ENCODE measurements at places on chromosomes 1 and 21. TPM values are rescaled to one million over a fixed set of nuclear protein-coding genes. Genes with fewer than 3 reads are reported as not detected.

GRCh38 chr1:53462769-53463501 is 3.7 kb downstream of the DMRTB1 start:
- DNase-seq = no peak

GRCh38 chr1:92480200-92480812 is 6.4 kb downstream of the GFI1 start:
- no peak for DNase-seq

Gene SDC3
- polyA plus RNA-seq = 13.1 TPM

GRCh38 chr1:31706384-31707058 is 2.7 kb upstream of the COL16A1 start:
- no peak for DNase-seq

Gene PCSK9
- under 0.01 TPM for polyA plus RNA-seq

DNA sequence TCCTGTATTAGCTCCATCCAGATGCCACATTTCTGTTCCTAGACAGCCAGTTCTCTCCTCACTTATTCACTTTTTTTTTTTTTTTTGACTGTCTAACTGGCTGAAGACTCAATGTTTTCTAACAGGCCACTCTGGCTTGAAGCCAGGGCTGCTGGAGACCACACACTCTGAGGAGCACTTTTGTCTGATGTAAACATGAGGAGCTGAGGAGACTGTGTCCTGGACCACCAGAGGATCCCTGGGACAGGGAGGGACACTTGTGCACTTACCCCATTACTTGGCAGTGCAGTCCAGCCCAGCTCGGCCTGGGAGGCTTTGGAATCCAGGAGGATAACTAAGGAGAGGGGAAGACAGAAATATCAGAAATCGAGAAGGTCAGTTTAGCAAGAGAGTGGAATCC is 2.4 kb downstream of the EPHA10 start:
- no peak for DNase-seq

DNA sequence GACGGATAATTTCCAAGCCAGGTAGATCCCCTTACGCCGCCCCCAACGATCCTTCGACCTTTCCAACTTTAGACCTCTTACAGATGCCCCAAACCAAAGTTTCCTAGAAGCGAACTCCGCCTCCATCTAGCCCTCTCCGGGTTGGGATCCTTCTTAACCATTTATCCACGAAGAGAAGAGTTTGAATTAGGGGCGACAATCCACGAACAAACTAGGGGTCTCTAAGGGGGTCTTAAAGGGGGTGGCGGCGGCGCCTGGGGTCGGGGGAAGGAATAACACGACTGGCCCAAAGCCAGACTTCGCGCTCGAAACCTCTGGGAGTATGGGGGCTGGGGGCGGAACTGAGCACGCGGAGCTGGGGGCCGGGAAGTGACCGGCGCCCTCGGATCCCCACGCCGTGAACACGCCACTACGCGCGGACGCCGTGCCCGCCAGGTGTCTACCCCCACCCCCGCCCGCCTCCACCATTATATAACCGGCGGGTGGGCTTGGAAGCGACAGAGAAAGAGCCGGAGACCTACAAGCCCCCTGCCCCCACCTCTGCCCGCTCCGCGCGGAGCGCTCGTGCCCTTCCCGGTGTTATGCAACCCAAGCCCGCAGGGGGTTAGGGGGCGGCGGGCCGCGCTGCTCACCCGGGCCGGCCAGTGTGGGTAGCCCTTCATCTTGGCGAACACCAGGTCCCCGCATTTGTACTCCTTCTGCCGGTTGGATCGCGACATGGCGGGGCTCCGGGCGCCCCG is 594 bp downstream of the HDGF start:
- peak; percentile 69 for DNase-seq

Gene DISP1
- polyA plus RNA-seq = 3.8 TPM

DNA sequence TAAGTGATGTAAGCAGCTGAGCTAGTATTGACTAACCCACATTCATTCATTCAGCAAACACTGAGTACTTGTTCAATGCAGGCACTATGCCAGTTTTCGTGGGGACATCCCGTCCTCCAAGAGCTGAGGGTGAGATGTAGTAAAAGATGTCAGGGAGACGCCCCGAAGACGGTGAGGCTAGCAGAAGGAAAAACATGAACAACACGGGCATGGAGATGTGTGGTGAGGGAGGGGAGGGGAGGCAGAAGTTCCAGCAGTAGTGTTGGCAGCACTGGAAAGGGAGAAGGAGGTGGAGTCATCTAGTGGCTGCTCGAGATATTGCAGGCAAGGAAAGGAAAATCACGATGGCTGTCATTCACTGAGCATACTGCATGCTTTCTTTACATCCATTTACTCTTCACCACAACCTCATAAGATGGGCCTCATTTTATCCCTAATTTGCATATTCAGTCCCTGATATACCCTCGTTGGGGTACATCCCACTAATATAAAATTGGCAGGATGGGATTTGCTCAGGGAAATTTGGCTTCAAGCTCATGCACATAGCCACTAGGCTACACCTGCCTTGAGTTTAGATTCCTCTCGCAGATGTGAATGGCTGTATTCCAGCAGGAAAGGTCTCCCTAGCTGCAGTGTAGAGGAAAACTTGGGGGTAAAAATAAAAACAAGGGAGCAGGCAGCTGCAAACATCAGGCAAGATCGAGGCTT is 14.5 kb downstream of the PDZK1IP1 start:
- DNase-seq = no peak

GRCh38 chr1:10687251-10687651 is 109.2 kb downstream of the CASZ1 start:
- no peak for DNase-seq

- no peak for DNase-seq
Observed at GRCh38 chr1:241447031-241447644, 72.4 kb downstream of the FH start.

DNA sequence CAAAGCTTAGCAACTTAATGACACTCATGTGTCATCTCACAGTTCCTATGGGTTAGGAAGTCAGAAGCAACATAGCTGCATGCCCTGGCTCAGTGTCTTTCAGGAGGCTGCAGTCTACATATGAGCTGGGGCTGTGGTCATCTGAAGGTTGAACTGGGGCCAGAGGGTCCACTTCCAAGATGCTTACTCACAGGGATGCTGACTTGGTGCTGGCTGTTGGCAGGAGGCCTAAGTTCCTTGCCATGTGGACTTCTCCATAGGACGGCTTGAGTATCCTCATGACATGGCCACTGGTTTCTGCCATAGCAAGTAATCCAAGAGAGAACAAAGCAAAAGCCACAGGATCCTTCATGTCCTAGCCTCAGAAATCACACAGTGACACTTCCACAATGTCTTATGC is 12.1 kb upstream of the FAM43B start:
- no peak for DNase-seq

GRCh38 chr1:91774520-91775203 is 111.3 kb downstream of the TGFBR3 start:
- DNase-seq = no peak

Gene ARHGAP30
- polyA plus RNA-seq = 1.4 TPM

DNA sequence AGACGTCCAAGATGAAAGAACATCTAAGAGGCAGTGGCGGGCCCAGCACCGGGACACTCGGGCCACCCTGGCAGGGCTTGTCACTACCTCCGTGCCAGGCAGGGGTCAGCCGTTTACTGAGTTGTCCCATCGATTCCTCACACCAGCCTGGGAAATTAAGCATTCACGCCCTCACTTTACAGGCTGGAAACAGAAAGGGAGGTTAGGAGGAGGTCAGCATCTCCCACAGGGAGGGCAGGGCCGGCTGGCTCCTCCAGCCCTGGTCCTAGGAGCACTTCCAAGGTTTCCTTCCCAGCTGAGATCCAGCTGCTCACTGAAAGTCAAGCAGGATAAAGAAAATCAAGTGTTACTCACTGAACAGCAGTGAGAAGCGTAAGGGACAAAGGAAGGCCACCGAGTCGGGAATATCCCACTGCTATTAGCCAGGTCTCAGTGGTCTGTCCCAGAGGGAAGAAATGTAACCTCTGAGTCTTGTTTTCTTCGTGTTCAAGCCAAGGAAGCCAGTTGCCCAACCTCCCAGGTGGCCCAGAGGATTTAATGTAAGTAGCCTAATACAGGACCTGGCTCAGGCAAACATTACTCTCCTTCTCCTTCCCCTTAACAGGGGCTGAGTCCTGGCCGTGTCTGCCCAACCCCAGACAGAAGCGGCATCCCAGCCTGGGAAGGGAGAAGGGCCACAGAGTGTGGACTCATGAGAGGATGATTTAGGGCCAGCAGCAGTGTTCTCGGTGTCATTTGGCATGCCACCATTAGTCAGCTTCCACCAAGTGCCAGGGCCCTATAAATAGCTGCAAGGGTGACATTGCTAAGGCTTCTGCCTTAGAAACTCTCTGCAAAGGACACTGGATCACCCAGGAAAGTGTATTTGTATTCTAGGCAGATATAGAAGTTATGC is 203.1 kb upstream of the GALNT2 start:
- peak; percentile 73 for DNase-seq

Gene PTGER3
- polyA plus RNA-seq = 1.0 TPM

DNA sequence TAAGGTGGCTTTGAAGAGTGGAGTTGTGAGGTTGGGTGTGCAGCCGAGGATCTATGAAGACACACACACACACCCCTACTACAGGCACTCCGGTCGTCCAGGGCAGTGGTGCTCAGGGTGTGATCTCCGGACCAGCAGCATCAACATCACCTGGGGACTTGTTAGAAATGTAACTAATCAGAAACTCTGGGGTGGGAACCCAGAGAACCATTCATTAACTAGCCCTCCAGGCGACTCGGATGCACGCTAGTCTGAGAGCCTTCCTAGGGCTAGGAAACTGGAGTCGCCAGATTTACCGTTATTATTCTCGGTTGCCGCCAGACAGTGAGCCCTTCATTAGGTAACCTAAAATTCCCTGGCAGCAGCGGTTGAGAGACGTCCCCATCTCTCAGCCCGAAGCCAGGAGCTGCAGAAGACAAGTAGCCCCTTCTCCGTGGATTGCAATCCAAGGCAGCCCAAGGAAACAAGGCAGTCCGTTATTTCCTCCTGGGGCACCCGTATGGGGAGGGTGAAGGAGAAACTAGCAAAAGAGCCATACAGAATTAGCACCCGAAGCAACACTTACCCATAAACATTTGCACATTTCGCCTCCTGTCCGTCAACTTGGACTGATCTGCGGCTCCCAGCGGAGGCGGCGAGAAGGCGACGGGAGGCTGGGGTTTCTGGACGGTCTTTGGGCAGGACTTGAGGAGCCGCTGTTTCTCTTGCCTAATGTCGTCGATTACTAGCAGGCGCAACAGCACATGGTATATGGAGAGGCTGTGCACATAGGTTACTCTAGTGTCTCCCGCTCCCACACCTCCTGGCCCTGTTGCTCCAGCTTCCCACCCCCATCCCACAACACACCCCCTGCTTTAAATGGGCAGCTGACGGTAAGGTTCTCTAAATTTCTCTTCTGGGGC is 2.9 kb upstream of the CCN1 start:
- peak; percentile 25 for DNase-seq

- no peak for DNase-seq
Observed at GRCh38 chr1:202821467-202821866, 10.7 kb downstream of the PCAT6 start.

Gene KANK4
- polyA plus RNA-seq = 0.15 TPM

DNA sequence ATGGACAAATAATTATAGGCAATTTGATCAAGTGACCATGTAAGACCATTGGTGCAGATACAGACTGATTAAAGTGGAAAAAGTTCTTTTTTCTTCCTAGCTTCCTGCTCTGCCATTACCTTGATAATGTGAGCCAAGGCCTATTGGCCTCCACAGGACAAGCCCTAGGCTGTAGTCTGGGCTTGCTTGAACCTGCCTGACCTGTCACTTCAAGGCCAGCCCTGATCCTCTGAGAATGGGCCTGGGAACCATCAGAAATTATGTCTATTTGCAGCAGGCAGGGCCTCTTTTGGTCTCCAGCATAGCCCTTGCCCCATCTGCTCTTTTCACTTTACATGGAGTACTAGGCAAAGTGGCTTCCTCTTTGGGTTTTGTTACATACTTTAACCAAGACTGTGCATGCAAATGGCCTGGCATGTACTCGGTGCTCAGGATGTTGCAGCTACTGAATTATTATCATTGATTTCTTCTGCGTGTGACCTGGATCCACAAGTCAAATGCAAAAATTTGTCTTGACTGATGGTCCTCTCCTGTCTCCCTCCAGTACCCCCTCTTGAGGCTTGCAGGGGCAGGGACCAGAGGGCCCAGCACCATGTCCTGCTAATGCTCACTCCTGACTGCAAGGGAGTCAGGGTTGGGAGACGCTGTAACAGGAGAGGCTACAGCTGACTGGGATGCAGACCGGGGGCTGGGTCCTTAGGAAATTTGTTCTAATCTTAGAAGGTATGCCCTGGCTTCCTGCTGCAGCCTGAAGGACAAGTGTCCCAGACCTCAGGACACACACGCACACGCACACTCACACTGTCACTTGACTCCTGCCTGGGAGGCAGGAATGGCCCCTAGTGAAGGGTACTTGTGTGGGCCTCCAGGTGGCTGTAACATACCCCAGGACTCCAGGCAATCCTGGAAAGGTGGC is 39.4 kb downstream of the RCSD1 start:
- DNase-seq = no peak

DNA sequence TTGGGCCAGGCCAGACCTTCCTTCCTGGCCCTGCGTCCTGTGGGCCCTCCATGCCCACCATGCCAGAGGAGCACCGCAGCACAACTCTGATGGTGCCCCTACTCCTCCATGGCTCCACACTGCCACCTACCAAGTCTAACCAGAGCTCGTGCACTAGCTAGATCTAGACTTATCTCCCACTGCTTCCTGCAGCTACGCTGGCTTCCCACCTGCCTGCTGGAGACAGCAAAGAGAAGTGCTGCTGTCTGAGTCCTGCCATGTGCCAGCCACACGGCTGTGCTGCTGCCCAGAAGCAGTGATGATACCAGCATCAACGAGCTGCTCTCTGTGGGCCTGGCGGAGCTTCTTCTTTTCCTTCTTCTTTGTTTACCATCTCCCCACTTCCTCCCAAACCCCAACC is 4.5 kb downstream of the GUCA2B start:
- DNase-seq = no peak

DNA sequence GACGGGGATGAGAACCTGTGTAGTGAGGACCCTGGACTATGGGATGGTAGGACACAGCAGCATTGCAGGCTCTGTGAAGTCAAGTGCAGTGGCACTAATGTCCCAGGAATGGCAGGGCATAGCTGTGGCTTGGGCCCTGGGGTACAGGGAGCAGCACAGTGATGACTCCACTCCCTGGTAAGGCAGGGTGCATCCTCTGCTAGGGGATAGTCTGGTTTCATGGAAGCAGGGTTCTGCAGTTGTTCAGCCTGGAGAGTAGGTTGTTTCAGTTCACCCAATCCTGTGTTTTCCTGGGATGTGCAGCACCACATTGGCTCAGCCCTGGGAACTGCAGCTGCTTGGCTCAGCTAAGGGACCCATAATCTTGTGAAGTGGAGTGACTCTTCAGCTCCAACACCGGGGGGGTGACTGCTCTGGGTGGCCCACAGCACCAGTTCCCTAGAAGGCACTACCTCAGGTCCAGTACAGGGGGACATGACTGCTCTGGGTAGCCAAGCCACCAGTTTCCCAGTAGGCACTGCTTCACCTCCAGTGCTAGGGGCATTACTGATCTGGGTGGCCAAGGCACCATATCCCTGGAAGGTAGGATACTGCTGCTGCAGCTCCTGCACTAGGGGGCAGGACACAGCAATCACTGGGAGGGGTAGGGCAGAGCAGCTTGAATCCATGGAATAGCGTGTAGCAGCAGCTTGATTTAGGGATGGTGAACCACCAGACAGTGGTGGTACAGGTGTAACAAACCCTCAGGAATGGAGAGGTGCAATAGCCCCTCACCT is 15.3 kb upstream of the C1orf185 start:
- DNase-seq = no peak

GRCh38 chr1:24416666-24417391 is 1.2 kb downstream of the NIPAL3 start:
- DNase-seq = no peak

Gene KPRP
- polyA plus RNA-seq = not detected

All from heart right ventricle (tissue), 16 donors.